ENCODE measurements at places on chromosomes 5 and 9. TPM values are rescaled to one million over a fixed set of nuclear protein-coding genes. Genes with fewer than 3 reads are reported as not detected.
A peak's percentile ranks its signal among the peaks of the same experiment; 100 is the strongest.

DNA sequence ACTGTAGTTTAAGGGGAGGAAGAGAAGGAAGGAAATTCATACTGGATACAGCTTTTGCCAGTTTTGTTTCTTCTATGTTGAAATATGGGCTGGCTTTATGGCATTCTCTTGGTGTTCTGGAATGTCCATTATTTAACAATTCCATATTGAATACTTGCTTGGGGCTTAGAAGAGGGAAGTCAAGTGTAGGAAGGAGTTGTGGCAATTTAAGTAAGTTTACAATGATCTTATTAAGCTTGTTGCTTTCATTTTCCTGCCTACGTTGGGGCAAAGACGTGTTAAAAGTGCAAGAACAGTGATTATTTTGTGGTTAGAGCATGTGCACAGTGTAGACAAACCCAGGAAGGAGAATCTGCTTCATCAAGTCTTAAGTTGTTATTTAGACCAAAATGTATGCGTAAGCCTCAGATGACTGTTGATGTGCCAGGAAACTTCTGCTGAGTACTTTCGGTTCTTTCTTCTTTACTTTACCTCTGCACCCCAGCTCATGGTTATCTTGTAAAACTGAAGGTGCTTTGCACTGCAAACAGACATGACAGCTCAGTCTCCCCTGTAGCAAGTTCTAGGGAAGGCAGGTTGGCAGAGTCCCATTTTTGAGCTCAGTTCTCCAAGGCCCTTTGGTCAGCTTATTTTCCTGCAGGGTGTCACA, 75.8 kb downstream of the F2RL2 start:
- DNase-seq: peak; percentile 56

IL13 gene
- total RNA-seq: 13.0 TPM

DNA sequence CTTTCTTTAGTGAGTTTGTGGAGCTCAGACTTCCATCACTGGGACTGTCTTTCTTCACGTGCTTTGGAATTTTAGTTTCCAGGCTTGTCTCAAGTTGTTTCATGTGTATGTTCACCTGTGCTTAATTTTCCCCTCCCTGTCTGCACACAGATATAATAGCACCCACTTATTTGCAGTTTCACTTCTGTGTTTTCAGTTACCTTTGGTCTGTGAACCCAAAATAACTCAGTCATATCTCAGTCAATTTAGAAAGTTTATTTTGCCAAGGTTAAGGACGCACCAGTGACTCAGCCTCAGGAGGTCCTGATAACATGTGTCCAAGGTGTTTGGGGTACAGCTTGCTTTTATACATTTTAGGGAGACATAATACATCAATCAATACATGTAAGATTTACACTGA, 330.4 kb downstream of the ICE1 start:
- DNase-seq: no peak

DNA sequence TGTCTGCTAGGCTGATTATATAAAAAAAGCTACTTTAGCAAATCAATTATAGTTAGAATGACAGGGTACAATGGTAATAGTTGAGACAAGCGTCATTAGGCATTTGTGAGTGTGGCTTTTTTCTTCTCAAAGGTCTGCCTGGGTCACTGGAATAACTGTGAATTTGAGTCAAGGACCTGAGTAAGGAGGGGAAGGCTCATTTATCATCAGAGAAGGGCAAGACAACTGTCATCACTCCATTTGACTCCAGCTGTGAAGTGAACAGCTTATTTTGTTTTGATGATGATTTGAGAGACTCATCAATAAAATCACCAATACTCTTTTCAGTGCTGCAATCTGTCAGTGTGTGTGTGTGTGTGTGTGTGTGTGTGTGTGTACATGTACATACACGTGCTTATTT, 118.6 kb downstream of the MAT2B start:
- no peak for DNase-seq
